ENCODE measurements at places on chromosomes 4 and X.

DNA sequence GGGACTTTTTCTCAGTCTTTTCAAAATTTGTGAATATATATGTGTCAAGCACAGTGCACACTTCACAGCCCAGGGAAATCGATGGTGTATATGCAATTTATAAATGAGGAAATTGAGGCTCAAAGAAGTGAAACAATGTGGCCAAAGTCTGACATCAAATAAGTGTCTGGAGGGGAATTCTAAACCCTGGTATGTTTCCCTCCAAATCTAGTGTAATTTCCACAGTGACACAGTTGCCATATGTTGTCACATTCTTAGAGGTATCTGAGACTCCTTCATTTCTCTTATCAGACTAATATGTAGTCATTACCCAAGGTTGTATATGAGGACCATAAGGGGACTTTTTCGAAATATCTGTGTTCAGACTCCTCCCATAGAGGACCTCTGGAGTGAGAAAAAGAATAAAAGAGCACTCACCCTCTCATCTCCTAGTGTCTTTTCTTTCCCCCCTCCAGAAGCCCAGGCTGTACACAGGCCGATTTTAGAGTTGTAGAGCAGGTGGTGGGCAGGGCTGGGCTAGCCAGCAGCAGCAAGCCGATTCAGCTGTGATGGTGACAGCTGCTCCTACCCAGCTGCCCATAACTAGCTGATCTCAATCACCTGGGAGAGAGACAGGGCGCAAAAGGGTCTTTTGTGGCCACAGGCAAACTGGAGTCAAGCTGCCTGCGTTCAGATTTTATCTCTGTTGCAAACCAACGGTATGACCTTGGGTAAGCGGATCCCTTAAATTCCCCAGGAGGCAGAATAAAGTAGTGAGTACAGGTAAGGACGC is 55.1 kb downstream of the CLCN5 start:
- DNase-seq, result no peak

GRCh38 chr4:184850431-184851199 is 24.8 kb upstream of the ACSL1 start:
- no peak for DNase-seq

- no peak for DNase-seq
Observed at GRCh38 chr4:173508386-173509035, 21.5 kb downstream of the HAND2 start.

DNA sequence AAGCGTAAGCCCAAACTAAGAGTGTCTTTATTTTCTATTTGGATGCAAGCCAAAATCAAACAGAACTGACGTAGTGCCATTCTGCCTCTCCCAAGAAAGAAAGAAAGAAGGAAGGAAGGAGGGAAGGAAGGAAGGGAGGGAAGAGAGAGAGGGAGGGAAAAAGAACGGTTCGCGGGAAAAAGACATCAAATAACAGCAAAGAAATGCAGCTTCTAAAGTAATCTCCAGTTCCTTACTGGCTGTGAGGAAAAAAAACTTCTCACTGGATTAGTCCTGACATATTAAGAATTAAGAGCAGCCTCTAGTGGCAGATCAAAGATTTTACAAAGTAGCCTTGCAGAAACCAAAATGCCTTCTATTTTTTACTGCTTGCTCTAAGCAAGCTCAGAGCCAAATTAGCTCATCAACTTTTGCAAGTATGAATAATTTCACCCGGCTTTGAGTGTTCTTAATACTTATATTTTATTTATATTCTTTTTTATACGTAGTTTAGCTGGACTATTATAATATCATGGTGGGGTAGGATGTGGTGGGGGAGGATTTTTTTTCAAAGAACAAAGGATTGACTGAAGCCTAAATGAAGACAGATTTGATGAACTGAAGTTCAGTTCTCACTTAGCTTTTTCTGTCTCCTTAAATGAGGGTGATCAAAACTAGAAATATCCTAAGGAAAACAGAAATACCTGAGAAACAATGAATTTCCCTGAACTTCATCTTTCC is 36.6 kb downstream of the PITX2 start:
- no peak for DNase-seq

DNA sequence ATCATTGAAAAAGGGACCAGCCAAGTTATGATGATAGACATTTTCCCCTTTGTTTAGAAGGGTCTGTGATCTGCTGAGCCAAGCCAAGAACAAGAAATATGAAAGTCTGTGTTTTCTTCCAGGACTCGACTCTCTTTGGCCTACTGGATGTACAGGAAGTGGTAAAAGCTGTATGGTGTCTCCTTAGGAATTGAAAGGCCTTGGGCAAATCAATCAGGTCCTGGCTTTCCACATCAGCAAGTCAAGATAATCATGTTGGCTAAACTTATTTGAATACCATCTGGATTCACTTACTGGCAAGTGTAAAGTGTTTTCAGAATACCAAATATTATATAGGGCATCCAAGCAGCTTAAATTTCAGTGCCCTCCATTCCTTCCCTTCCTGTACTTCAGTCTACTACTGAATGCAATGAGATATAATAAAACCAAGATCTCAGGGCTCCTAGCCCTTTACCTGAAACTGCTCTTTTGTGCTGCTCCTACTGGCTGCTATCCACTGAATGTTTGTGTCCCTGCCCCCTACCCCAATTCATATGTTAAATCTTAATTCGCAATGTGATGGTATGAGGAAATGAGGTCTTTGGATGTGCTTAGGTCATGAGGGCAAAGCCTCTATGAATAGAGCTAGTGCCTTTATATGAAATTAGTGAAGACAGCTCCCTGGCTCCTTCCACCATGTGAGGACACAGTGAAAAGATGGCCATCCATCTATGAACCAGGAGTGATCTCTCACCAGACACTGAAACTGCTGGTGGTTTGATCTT is 578.0 kb downstream of the SPRY1 start:
- no peak for DNase-seq

DNA sequence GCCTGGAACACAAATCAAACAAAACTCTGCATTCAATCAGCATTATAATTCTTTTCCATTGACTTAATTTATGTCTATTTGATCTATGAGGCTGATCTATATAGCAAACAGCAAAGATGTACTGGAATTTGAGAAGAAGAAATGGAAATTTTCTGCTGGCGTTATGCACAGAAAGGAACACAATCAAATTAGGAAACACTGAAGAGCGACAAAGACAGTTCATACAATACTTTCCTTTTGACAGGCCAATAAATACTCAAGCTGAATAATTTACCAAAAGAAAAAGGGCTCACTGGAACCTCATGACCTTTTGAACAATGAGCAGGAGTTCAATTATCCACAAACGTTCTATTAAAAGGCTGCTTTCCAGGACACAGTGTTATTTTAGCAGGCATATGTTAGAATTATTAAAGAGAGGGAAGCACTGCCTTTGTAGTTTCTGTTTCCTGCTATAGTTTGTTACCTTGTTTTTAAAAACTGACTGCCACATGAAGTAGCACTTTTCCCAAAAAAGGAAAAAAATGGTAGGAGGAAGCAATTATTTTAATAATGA is 8.1 kb downstream of the PDHA2 start:
- DNase-seq, result no peak

DNA sequence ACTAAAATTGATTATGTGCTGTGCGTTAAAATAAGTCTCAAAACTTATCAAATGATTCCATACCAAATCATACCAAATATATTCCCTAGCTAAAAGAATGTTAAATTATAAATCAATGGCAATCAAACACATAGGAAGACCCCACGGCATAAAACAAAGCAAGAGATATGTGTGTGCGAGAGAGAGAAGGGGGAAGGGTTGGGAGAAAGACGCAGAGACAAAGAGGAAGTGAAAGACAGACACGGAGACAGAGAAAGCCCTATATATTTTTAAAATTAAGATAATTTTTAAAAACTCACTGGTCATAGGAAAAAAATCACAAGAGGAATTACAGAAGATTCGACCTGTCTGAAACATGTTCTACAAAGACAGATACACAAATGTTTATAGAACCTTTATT is 371.4 kb downstream of the NLGN4X start:
- no peak for DNase-seq

DNA sequence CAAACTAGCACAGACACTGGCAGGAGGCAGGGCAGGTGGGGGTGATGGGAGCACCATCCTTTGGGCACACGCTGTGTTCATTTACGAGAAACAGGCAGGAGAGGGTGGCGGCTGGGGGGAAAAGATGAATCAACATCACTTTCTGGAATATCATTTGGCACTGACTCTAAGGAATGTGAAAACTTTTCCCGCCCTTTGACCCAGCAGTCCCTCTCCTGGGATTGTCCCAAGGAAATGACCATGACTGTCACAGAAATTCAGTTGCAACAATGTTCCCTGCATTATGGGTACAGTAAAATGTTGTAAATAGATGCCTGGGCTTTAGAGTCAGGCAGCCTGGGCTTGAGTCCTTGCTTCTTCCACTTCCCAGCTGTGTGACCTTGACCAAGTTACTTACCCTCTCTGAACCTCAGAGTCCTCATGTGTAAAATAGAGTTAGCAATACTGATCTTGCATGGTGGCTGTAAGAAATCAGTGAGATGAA is 58.6 kb downstream of the ABLIM2 start:
- no peak for DNase-seq

GRCh38 chrX:84044051-84044450 is 143.9 kb downstream of the RPS6KA6 start:
- DNase-seq, result no peak

DNA sequence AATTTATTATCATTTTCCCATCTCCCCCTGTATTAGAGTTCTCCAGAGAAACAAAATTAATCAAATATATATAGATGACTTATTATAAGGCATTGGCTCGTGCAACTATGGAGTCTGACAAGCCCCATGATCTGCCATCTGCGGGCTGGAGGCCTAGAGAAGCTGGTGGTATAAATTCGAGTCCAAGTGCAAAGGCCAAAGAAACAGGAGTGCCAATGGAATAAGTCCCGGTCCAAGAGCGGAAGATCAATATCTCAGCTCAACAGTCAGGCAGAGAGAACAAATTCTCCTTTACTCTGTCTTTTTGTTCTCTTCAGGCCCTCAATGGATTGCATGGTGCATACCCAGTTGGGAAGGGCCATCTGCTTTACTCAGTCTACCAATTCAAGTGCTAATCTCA is 178.8 kb downstream of the NWD2 start:
- DNase-seq, result no peak

- no peak for DNase-seq
Observed at GRCh38 chr4:99651016-99651769, 6.4 kb downstream of the C4orf54 start.

DNA sequence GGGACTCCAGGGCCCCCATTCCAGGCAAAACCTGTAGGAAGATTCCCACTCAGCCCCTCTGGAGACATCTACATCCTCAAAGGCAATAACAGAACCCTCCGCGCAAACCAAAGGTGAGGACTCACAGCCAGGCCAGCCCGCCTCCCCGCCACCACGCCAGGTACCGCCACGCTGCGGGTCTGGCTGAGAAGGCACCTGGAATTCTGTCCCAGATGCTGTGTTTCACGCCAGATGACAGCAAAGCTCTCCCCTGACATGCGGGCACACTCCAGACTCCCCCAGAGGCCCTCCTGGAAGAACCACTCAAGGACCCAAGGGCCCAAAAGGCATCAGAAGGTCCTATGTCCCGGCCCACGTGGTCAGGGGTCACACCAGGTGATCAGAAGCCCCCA is 59.6 kb downstream of the FAM53A start:
- no peak for DNase-seq

- no peak for DNase-seq
Observed at GRCh38 chrX:48156014-48156413, 25.6 kb downstream of the SPACA5B start.

GRCh38 chr4:3399277-3400194 is 42.2 kb upstream of the HGFAC start:
- no peak for DNase-seq

GRCh38 chrX:86946569-86946968 is 571.0 kb upstream of the KLHL4 start:
- no peak for DNase-seq

DNA sequence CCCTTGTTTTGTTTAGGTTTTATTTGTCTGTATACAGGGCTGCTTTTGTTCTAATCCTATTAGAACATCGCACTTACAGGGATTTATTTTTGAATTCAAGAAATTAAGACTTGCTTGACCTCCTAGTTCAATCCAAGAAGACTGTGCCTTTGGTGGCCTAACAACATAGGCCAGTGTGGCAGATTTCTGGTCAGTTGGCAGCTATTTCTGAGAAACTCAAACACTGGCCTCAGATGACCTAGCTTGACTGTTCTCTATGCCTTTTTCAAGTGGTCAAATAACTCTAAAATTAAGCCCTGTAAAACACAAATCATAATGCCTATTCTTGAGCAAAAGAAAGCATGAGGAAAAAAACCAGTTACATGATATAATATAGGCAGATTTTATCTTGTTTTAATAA is 89.3 kb upstream of the GPR34 start:
- DNase-seq, result no peak

- no peak for DNase-seq
Observed at GRCh38 chr4:80610845-80611677, 275.5 kb downstream of the CFAP299 start.

DNA sequence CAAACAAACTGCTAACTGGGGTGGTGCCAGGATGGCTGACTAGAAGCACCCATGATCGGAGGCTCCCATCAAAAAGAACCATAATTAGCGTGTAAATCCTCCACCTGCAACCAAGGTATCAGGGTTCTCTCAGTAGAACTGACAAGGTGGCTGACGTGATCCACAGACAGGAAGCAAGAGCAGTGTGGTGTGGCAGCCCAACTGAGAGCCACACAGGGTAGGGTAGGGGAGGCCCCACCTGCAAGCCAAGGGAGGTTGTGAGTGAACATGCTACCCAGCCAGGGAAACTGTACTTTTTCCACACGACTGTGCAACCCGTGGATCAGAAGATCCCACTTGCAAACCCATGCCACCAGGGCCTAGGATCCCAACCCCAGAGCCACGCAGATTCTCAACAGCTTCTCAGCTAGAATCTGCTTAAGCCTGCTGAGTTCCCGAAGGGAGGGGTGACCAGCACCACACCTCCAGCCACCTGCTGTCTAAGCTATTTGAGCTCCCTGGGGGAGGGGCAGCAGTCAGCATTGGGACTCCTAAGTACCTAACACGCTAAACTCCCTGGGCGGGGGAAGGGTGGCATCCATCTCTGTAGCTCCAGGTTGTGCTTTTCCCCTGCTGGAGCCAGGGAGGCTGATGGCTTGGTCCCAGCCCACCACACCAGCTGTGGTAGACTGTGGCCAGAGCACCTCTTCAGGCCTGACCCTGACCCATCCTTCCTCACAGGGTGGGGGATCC is 425.1 kb downstream of the GPM6A start:
- no peak for DNase-seq

DNA sequence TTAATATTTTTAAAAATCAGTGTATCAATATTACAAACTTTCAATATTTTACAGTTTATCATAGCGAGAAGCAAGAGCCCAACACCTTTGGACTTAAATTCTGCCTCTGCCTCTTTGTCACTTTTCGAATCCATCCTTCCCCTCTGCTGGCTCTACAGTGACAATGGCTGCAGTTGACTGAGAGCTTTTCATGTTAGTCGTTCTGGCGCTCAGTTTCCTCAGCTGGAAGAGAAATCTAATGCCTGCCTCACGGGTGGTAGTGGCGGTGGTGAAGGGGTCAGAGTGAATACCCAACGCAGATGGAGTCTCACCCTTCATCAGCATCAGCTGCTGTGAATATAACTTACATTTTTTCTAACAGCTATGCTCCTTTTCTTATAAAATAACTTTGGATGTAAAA is 144.8 kb downstream of the NWD2 start:
- no peak for DNase-seq

GRCh38 chr4:171203425-171203824 is 609.8 kb upstream of the GALNTL6 start:
- DNase-seq, result no peak
